ENCODE measurements at places on chromosomes 1 and 21.

GRCh38 chr21:17947531-17947930, 128.4 kb upstream of the C21orf91 start:
- DNase-seq = no peak

- no peak for DNase-seq
Observed at GRCh38 chr1:95041491-95042165, 31.1 kb downstream of the ALG14 start.

DNA sequence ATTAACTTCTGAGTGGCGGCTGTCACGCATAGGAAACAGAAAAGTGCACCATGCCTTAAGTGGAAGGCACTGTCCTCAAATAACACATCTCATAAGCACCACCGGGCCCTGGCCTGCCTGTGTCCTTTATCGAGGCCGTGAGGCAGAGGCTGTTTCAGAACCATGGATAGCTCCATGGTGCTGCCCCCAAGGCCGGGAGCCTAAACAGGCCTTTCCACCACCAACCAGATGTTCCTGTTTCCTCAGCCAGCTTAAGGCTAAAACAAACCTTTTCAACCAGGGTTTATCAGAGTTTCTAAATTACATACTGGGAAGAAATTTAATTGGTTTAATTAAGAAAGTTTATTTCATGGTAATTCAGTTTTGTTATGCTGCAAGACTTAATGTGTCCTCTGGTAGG, 114.4 kb downstream of the DMRTA2 start:
- DNase-seq = peak; percentile 12

GRCh38 chr21:29077651-29078090, 4.2 kb upstream of the CCT8 start:
- DNase-seq = peak; percentile 10
